ENCODE measurements at places on chromosomes 7 and 10.

GRCh38 chr7:148982654-148983199, 45.6 kb downstream of the PDIA4 start:
- no peak for DNase-seq

DNA sequence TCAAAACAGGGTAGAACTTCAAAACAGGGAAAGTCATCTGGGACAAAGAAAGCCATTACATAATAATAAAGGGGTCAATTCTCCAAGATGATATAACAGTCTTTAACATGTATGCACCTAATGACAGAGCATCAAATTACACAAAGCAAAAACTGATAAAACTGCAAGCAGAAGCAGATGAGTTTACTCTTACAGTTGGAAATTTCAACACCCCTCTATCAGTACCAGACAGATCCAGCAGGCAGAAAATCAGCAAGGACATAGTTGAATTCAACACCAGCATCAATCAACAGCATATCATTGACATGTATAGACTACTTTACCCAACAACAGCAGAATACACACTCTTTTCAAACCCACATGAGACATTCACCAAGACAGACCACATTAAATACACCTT, 233.0 kb upstream of the NEBL start:
- no peak for DNase-seq

GRCh38 chr7:135194494-135195095, 16.7 kb downstream of the WDR91 start:
- DNase-seq, result no peak

DNA sequence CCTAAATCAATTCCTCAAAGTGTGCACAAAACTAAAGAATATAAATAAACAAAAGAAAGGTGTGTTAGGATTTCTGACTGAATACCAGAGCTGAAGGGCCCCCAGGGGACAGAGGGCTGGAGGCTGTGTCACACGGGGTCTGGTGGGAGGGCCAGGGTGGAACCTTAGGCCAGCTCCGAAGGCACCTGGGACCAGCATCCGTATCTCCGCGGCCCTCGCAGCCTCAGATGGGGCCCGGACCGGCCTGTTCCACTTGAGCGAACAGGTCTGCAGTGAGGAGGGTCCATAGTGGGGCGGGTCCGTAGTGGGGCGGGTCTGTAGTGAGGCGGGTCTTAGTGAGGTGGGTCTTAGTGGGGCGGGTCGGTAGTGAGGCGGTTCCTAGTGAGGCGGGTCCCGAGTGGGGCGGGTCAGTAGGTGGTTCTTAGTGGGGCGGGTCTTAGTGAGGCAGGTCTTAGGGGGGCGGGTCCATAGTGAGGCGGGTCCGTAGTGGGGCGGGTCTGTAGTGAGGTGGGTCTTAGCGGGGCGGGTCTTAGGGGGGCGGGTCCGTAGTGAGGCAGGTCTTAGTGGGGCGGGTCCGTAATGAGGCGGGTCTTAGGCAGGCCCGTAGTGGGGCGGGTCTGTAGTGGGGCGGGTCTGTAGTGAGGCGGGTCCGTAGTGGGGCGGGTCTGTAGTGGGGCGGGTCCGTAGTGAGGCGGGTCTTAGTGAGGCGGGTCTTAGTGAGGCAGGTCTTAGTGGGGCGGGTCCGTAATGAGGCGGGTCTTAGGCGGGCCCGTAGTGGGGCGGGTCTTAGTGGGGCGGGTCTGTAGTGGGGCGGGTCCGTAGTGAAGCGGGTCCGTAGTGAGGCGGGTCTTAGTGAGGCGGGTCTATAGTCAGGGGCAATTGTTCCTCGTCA, 15.1 kb downstream of the GPR146 start:
- DNase-seq, result no peak

DNA sequence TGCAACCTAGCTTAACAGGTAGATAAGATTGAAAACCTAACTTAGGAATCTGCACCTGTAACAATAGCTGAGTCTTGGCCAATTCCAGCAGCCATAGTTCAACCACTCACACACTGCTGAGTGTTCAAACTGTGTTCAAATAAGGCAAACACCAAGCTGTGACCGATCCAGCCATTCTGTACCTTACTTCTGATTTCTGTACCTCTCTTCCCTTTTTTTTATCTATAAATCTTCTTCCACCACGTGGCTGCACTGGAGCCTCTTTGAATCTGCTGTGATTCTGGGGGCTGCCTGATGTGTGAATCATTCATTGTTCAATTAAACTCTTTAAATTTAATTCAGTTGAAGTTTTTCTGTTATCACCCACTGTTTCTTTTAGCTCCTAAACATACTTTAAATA, 15.7 kb upstream of the FOXL3 start:
- DNase-seq, result no peak

GRCh38 chr10:78919181-78919966, 149.4 kb upstream of the ZMIZ1 start:
- no peak for DNase-seq

- no peak for DNase-seq
Measured at GRCh38 chr10:124280916-124281315, 137.8 kb downstream of the OAT start.

GRCh38 chr10:3672220-3672619, 112.8 kb downstream of the KLF6 start:
- DNase-seq, result no peak

- no peak for DNase-seq
Measured at GRCh38 chr10:118590334-118590733, 5.1 kb downstream of the PRLHR start.

DNA sequence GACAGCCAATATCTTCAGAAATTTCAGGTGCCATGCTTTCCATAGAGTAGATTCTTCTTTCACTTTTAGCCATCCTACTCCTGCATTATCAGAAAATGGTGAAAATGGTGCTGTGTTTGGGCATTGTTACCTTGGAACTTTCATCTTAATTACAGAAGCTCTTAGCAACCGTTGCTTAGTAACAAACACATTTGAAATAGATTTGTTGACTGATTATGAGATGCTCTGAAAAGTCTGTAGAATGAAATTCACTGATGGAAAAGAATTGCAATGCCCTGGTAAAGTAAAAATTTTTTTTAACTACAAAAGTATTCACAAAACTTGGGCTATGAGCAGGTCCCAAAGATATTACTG, 249.3 kb upstream of the NEBL start:
- DNase-seq, result no peak

- no peak for DNase-seq
Measured at GRCh38 chr10:22217842-22218241, at the start of gene EBLN1. Gene EBLN1, minus strand, starts transcription at chr10:22218015. Its CDS starts 8,032 bp downstream, at chr10:22209983.

DNA sequence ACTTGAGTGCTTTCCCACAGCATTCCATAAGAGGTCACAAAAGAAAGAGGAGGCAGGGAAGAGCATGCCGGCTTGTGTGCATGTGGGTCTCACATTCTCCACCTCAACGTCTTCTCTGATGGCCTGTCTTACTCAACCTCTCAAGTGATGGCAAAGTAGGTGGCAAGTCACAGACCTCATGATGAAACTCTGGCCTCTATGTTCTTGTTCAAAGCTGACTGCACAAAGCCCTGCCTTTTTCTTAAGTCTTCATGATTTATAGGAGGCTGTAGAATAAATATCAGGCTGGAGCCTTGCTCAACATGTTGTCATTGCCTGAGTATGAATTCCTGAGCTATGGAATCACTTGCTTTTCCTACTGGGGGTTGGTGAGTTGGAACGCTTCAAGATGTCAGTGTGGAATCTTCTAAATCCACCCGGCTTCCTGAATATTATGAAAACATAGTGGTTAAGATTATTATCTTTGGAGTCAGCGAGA, 213.6 kb upstream of the INHBA start:
- DNase-seq, result no peak

GRCh38 chr10:73253225-73253555, 746 bp upstream of the MRPS16 start:
- DNase-seq, result no peak

GRCh38 chr7:130943336-130943901, 209.4 kb upstream of the KLF14 start:
- no peak for DNase-seq

GRCh38 chr7:114944745-114945625, 23.1 kb downstream of the MDFIC start:
- DNase-seq, result peak; percentile 95

DNA sequence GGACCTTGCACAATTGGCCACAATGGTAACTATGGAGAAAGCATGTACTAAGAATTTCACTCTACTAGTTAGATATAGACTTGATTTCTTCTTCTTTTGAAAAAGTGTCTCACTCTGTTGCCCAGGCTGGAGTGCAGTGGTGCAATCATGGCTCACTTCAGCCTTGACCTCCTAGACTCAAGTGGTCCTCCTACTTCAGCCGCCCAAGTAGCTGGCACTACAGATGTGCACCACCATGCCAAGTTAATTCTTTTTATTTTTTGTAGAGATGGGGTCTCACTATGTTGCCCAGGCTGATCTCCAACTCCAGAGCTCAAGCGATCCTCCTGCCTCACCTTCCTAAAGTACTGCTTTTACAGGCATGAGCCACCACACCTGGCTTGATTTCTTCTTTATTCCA, 29.1 kb downstream of the ASAH2 start:
- DNase-seq, result no peak

GRCh38 chr10:74078037-74078436, 72.6 kb downstream of the AP3M1 start:
- no peak for DNase-seq

- no peak for DNase-seq
Measured at GRCh38 chr7:64174941-64175340, 32.1 kb upstream of the ZNF735 start.

Measured in right hindlimb (tissue), 1 donor.